NCI-H1105 (cell line): ENCODE measurements at places on chromosomes 12 and 14.

DNA sequence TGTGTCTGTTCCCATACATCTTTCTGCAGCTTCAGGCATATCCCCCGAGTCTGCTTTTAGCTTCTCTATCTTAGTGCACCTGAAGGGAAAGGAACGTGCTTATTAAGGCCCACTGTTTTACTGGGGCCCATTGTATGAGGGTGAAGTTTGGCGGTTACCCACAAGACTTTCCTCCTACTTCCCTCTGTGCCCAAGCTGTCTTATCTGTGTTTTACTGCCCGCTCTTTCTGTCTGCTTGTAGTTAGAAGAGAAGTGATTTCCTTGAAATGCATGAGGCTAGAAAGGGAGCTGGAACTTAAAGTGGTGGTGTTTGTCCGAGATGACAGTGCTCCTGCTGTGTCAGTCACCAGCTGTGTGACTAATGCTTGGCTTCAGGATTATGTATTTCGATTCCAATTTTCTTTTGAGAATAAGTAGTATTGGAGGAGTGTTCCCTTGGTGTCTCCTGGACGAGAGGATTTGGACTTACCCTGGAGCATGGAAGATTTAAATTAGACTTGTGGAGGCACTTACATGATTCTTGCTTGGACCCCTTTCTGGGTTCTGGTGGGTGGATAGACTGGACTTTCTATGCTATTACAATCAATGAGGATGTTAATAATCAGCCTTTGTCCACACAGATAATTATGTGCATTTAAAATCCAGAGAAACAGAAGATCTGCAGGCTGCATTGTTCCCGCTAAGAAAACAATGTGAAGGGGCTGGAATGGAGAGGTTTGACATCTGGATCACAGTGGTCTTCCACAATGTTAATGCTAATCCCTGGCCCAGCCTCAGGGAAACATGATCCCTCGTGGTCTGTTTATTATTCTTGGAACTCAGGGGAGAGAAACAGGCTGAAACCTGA is 13.9 kb upstream of the KRT86 start:
- DNase-seq, result no peak

- no peak for DNase-seq
These were observed 1.9 kb upstream of the SP7 start for GRCh38 chr12:53338017-53338416.

- no peak for DNase-seq
These were observed 105.2 kb upstream of the SYT1 start for GRCh38 chr12:78759367-78759766.

GRCh38 chr12:661720-662486 is 1.3 kb downstream of the NINJ2 start:
- DNase-seq, result no peak

GRCh38 chr14:101590616-101591015 is 29.3 kb downstream of the DIO3 start:
- no peak for DNase-seq
